Myometrial cell (primary cell): ENCODE measurements at places on chromosomes 11 and 22. TPM values are rescaled to one million over a fixed set of nuclear protein-coding genes. Genes with fewer than 3 reads are reported as not detected.

The OR56A1 gene
- not detected in 2 replicates for total RNA-seq

The RPS6KA4 gene
- 60.1 and 60.8 TPM in 2 replicates for total RNA-seq

The FAM180B gene
- total RNA-seq: not detected in 2 replicates

The IGSF9B gene
- total RNA-seq: not detected in 2 replicates

The SCGB1A1 gene
- not detected in 2 replicates for total RNA-seq

The FREY1 gene
- 0.18 TPM in 1 of 2 replicates, not detected in the other for total RNA-seq

The LRRC74B gene
- total RNA-seq: not detected in 2 replicates

The RIMBP3C gene
- 0.18 TPM in 1 of 2 replicates, not detected in the other for total RNA-seq

The BATF2 gene
- total RNA-seq: 1.2 and 4.9 TPM in 2 replicates

The TEX54 gene
- total RNA-seq: not detected in 2 replicates

The HSD17B12 gene
- 88.8 and 109 TPM in 2 replicates for total RNA-seq

The RASSF10 gene
- total RNA-seq: not detected in 2 replicates

The ART5 gene
- total RNA-seq: not detected in 2 replicates

The CKAP5 gene
- total RNA-seq: 57.9 and 81.9 TPM in 2 replicates

The NRGN gene
- total RNA-seq: 11.5 and 18.8 TPM in 2 replicates

The GALNT18 gene
- total RNA-seq: 0.86 and 1.1 TPM in 2 replicates

The CCDC86 gene
- total RNA-seq: 16.4 and 23.4 TPM in 2 replicates

The H19 gene
- total RNA-seq: 41.8 and 55.1 TPM in 2 replicates

The EFCAB6 gene
- total RNA-seq: 1.7 and 1.9 TPM in 2 replicates

The OR51E2 gene
- under 0.01 TPM in 1 of 2 replicates, not detected in the other for total RNA-seq

The MRPL21 gene
- total RNA-seq: 51.4 and 74.7 TPM in 2 replicates

The PGA4 gene
- total RNA-seq: not detected in 2 replicates

The TTC17 gene
- total RNA-seq: 22.5 and 25.7 TPM in 2 replicates

The MRGPRX3 gene
- not detected in 2 replicates for total RNA-seq

The RAG2 gene
- not detected in 2 replicates for total RNA-seq

The DKK3 gene
- total RNA-seq: 211 and 334 TPM in 2 replicates

The XKR3 gene
- not detected in 2 replicates for total RNA-seq

The KCTD14 gene
- 2.6 and 4.1 TPM in 2 replicates for total RNA-seq

The BRSK2 gene
- total RNA-seq: not detected in 2 replicates

The LGR4 gene
- total RNA-seq: 3.5 and 4.0 TPM in 2 replicates
